ENCODE measurements at places on chromosomes 7 and 10. TPM values are rescaled to one million over a fixed set of nuclear protein-coding genes. Genes with fewer than 3 reads are reported as not detected.

GRCh38 chr7:134784251-134785049 lies 5.0 kb downstream of the CALD1 start:
- no peaks in the 10 kb centered on the region for H3K36me3 ChIP-seq
- H3K27me3 ChIP-seq: no peaks in the 10 kb centered on the region
- H3K27ac ChIP-seq: peak overlapping the region; percentile 99
- no peak for DNase-seq
- H3K4me1 ChIP-seq: peaks cover 32% of the 10 kb centered on the region

- no peaks in the 10 kb centered on the region for H3K36me3 ChIP-seq
- DNase-seq: no peak
- no peaks in the 10 kb centered on the region for H3K27me3 ChIP-seq
- no peak overlapping the region for H3K27ac ChIP-seq
- no peaks in the 10 kb centered on the region for H3K4me1 ChIP-seq
These were observed 60.1 kb upstream of the ZPBP start for GRCh38 chr7:50153148-50153547.

DNA sequence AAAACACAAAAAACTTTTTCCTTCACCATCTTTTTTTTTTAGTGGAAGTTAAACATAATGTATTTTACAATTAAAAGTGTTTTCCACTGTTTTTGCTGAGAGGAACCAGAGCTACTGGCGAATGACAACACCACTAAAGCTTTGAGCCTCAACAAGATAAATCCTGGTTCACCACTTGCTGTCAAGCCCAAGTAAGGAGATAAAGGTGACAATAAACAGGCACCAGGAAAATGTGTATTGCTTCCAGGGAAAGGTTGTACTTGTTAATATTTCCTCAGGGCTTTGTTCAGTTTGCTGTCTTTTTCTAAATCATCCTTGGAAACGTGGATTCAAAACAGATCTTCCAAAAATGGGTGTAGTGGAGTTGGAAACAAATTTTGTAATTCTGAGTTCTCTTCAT lies 109.9 kb upstream of the ANKRD30A start:
- no peaks in the 10 kb centered on the region for H3K4me1 ChIP-seq
- no peak overlapping the region for H3K4me3 ChIP-seq
- no peak for DNase-seq
- H3K36me3 ChIP-seq: no peaks in the 10 kb centered on the region
- no peak overlapping the region for H3K27ac ChIP-seq

DNA sequence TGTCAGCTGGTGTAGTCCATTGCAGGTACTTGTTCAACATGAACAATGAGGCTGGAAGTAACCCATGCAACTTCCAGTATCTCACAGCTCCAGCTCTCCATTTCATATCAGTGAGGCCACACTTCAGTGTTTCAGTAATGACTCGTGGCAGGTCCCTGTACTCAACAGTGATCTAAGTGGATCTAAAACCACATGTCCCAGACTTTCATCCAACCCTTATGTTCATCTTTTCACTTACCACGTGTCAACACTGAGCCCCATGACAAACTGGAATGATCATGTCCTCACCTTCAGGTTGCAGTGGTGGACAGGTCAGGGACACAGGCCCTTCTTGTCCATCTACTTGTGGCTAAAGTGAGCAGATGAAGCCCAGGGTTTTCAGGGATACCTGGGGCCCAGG lies 155.0 kb upstream of the GRB10 start:
- no peak for DNase-seq
- H3K27ac ChIP-seq: no peak overlapping the region
- H3K4me3 ChIP-seq: no peak overlapping the region
- no peaks in the 10 kb centered on the region for H3K36me3 ChIP-seq
- no peaks in the 10 kb centered on the region for H3K4me1 ChIP-seq
- no peaks in the 10 kb centered on the region for H3K27me3 ChIP-seq

DNA sequence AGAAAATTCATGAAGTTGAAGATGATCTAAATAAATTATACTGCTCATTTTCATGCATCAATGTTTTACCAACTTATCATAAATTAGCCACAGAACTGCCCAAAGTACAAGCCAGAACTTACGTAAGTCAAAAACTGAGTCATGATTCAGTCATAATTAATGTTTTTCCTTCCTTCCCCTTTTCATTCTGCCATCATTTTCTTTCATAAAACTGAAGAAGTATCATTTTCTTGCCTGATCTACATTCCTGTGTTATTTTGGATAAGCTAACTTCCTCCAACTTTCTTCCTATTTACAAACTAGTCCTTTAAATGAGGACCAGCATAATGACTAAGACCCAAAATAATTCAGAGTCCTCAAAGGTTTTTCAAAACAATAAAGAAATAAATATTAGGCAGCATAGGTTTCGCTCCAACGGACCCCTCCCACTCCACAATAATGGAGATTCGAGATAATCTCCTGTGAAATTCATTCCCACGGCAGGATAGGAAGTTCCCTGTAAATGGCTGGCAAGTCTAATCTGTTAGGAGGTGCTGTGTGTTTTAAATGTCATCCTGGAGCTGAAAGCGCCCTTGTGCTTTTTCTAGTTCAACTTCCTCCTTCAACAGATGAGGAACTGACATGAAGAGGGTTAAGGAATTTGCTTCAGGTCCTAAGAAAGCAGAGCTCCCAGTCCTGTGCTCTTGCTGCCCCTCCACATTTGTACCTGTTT lies 218.9 kb downstream of the DOCK4 start:
- H3K4me1 ChIP-seq: peaks cover 13% of the 10 kb centered on the region
- H3K36me3 ChIP-seq: no peaks in the 10 kb centered on the region
- no peak for DNase-seq

GRCh38 chr7:154748089-154748786 lies 254.7 kb downstream of the PAXIP1 start:
- no peak overlapping the region for H3K27ac ChIP-seq
- no peak overlapping the region for H3K4me3 ChIP-seq
- no peaks in the 10 kb centered on the region for H3K27me3 ChIP-seq

GRCh38 chr7:151074817-151075661 lies 5.6 kb downstream of the FASTK start:
- no peak overlapping the region for H3K4me3 ChIP-seq
- no peak for DNase-seq

The SLC35G1 gene
- 10.0 TPM for total RNA-seq

The PRKG1 gene
- 145 TPM for total RNA-seq

- no peak for DNase-seq
- H3K27ac ChIP-seq: no peak overlapping the region
- no peak overlapping the region for H3K4me3 ChIP-seq
- H3K36me3 ChIP-seq: no peaks in the 10 kb centered on the region
- H3K4me1 ChIP-seq: no peaks in the 10 kb centered on the region
These were observed 66.0 kb downstream of the OSBPL3 start for GRCh38 chr7:24913801-24914464.

The MALRD1 gene
- 0.92 TPM for total RNA-seq

DNA sequence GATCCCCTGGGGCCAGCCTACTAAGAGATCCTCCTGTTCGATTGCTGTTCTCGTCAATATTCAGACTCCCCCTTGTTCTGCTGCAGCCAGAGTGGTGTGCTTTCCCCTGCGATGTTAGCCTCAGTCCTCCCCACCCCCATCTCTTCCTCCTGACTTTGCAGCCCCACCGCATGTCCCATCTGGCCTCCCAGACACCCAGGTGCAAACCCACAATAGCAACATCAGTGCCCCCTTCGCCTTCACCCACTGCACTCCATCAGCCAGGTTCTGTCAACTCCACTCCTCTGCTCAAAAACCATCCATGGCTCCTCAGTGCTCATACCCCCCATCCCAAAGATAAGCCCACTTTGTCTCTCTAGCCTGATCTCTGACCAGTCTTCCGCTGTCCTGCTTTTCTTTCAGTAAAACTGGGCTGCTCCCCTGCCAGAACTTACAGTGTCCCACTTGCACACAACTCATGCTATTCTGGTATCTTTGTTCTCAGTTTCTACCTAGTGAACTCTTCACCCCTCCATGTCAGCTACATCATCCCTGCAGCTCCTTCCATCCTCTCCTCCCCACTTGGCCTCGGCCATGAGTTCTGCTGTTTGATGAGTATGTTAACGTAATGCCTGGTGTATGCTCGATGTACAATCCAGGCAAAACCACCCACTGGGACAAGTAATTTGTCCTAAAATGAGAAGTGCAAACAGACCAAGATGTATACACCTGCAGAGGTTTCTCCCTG lies 26.6 kb downstream of the COL13A1 start:
- no peak overlapping the region for H3K27ac ChIP-seq
- H3K27me3 ChIP-seq: no peaks in the 10 kb centered on the region
- H3K4me3 ChIP-seq: no peak overlapping the region
- no peak for DNase-seq
- H3K36me3 ChIP-seq: no peaks in the 10 kb centered on the region

DNA sequence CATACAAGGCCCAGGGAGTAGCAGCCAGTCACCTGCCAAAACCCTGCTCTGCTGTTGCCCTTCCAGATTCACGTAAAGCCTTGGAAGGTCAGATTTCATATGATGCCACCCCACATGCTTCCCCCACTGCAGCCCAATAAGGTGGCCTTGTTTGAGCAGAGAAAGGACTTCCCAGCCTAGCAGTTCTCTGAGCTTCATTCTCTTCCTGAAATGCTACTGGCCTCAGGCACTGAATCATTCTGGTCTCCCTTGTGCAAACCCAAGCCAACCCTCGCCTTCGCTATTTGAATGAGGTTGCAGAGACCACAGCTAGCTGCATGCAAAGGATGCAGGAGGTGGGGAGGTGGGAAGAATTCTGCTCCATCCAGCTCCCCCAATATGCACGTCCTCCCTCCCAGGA lies 60.3 kb upstream of the PLXNA4 start:
- no peak for DNase-seq
- H3K36me3 ChIP-seq: no peaks in the 10 kb centered on the region
- H3K4me3 ChIP-seq: no peak overlapping the region
- H3K27ac ChIP-seq: no peak overlapping the region
- H3K4me1 ChIP-seq: no peaks in the 10 kb centered on the region

The MARVELD1 gene
- 85.0 TPM for total RNA-seq

GRCh38 chr10:6920072-6921019 lies 340.3 kb upstream of the PRKCQ start:
- no peak overlapping the region for H3K27ac ChIP-seq
- H3K36me3 ChIP-seq: no peaks in the 10 kb centered on the region
- H3K27me3 ChIP-seq: no peaks in the 10 kb centered on the region
- no peak for DNase-seq

DNA sequence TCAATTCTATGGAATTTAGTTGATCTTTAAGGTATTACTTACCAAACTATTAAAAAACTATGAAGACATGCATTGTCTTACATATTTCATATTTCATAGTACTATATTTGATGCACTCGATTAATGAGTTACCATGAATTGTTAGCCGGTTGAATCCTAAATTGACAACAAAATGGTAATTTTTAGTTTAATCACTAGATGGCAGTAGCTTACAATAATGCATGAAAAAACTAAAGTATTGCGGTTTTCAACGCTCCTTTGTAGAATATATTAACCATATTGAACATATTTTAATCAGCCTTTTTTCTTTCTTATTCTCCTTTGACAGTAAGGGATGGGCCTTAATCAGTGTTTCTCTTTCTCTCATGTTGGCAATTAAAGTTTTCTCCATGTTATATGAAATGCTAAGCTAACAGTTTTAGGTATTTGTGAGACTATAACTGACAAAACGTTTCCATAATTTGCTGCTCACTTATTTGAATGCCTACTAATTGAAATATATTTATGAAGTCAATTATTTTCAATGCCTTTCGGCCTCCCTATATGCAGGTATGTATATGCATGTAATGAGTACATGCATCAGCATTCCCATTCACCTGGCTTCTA lies 48.5 kb upstream of the ARL4A start:
- H3K4me1 ChIP-seq: no peaks in the 10 kb centered on the region
- H3K36me3 ChIP-seq: no peaks in the 10 kb centered on the region
- no peaks in the 10 kb centered on the region for H3K27me3 ChIP-seq
- H3K4me3 ChIP-seq: no peak overlapping the region
- no peak overlapping the region for H3K27ac ChIP-seq
- no peak for DNase-seq

The PPP1R17 gene
- total RNA-seq: not detected

DNA sequence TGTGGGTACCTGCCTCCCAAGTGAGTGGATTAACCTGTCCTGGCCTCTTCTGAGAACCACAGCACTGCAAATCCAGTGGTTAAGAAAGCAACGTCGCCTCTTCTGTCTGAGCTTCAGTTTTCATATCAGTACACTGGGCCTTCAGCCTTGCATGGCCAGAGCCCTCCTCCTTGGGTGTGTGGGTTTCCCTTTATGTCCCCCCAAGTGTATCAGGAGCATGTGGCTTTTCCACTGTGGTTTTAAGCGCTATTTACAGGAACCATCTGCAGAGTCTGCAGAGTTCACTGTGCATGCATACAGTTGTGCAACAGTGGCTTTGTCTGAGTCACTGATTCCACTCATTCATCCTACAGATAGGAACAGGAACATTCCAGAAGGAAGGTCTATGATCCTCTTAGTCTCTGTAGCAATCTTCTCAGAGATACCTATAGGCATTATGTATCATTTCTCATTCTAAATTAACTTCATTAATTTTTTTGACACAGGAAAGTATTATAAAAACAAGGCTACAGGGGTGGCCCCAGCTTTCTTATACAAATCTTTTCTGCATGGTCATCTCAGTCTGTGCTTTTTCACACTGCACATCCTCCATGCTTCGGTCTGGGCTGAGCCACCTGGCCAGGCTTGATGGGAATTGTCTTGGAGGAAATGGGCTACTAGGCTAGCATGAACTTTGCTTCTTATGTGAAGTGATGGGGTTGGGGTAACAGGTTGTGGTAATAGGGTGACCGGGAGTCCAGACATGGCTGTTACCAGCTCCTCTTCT lies 17.1 kb downstream of the MBL2 start:
- no peak overlapping the region for H3K27ac ChIP-seq
- peak overlapping the region; percentile 45 for H3K4me3 ChIP-seq
- DNase-seq: no peak
- no peaks in the 10 kb centered on the region for H3K4me1 ChIP-seq
- no peaks in the 10 kb centered on the region for H3K36me3 ChIP-seq
- H3K27me3 ChIP-seq: no peaks in the 10 kb centered on the region

DNA sequence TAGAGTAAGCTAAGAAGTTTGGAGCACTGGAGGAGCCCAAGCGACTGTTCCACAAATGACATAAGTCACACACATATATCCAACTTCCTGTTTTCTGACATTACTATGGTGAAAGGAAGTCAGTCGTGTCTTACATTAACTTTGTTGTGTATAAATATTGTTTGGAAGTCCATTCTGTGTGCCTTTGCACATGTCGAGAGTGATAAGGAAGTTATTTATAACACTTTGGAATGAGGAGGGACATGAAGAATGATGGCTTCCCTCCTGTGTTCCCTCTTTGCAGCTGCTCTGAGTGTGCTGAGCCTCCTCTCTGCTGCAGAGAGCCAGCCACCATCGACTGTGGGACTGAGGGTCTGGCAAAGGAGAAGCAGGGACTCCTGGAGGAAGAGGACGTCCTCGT lies 40.4 kb upstream of the MGMT start:
- no peak overlapping the region for H3K4me3 ChIP-seq
- H3K27me3 ChIP-seq: no peaks in the 10 kb centered on the region
- no peak for DNase-seq
- no peaks in the 10 kb centered on the region for H3K36me3 ChIP-seq

GRCh38 chr7:80257756-80258155 lies 123.1 kb downstream of the GNAI1 start:
- no peak overlapping the region for H3K27ac ChIP-seq
- no peak for DNase-seq
- H3K4me3 ChIP-seq: no peak overlapping the region

The OR2A25 gene
- not detected for total RNA-seq

GRCh38 chr7:148437043-148437442 lies 153.5 kb upstream of the C7orf33 start:
- DNase-seq: no peak
- no peak overlapping the region for H3K4me3 ChIP-seq
- H3K36me3 ChIP-seq: no peaks in the 10 kb centered on the region
- no peak overlapping the region for H3K27ac ChIP-seq
